H4 (cell line): ENCODE measurements at places on chromosomes 16 and 17. TPM values are rescaled to one million over a fixed set of nuclear protein-coding genes. Genes with fewer than 3 reads are reported as not detected.

Gene GRAPL
- total RNA-seq = not detected in 2 replicates

Gene HASPIN
- 8.5 and 9.4 TPM in 2 replicates for total RNA-seq

Gene ARHGAP44
- total RNA-seq = 0.33 and 1.7 TPM in 2 replicates

Gene HES7
- total RNA-seq = 0.14 TPM in 1 of 2 replicates, not detected in the other

Gene NEUROD2
- 0.02 TPM in 1 of 2 replicates, not detected in the other for total RNA-seq

Gene FOXK2
- total RNA-seq = 26.1 and 34.0 TPM in 2 replicates

Gene ST6GALNAC1
- total RNA-seq = not detected in 2 replicates

Gene CD300LG
- not detected in 2 replicates for total RNA-seq

Gene CACNA1G
- 0.97 and 1.7 TPM in 2 replicates for total RNA-seq

Gene RBFOX1
- total RNA-seq = 0.31 TPM in 1 of 2 replicates, not detected in the other

Gene USB1
- 28.6 and 30.5 TPM in 2 replicates for total RNA-seq

Gene CCDC92B
- not detected in 2 replicates for total RNA-seq

DNA sequence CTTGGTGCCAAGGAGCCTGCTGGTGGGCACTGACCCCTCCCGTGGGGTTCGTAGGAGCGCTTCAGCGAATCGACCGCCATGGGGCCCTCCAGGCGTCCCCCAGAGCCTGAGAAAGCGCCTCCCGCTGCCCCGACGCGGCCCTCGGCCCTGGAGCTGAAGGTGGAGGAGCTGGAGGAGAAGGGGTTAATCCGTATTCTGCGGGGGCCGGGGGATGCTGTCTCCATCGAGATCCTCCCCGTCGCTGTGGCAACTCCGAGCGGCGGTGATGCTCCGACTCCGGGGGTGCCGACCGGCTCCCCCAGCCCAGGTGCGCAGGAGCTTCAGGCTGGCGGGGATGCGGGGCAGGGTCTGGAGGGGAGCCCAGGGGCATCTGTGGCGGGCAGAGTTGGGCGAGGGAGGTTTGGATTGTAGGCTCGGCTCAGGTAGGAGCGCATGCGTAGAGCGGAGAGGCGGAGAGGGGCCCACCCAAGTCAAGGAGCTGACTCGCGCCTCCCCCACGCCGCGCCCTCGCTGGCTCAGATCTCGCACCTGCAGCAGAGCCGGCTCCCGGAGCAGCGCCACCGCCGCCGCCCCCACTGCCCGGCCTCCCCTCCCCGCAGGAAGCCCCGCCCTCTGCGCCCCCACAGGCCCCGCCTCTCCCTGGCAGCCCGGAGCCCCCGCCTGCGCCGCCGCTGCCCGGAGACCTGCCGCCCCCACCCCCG, 19.8 kb downstream of the FMNL1 start:
- no peak for DNase-seq

GRCh38 chr16:73615071-73615940, 567.4 kb upstream of the ZFHX3 start:
- DNase-seq = no peak

- no peak for DNase-seq
Observed at GRCh38 chr17:63426041-63426916, 19.8 kb downstream of the CYB561 start.

DNA sequence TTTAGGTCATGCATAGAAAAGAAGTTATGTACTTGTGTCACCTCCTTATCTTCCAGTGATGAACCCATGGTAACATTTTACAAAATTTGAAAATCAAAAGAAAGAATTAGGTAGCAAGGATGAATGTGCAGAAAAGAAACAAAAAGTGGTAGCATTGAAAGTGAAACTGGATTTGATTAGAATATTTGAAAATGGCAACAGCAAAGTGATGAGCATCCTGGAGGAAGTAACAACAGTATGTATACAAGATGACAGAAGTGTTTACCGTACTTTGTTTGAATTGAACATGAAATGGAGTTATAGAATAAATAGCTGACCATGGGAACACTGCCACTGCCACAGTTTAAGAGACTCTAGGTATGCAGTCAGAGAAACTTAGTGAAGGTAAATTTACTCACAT, 1313.1 kb downstream of the CDH11 start:
- DNase-seq = no peak

- DNase-seq = no peak
Observed at GRCh38 chr17:69714669-69715068, 300.2 kb downstream of the MAP2K6 start.

- DNase-seq = no peak
Observed at GRCh38 chr16:86327321-86327720, 183.0 kb upstream of the FOXF1 start.

DNA sequence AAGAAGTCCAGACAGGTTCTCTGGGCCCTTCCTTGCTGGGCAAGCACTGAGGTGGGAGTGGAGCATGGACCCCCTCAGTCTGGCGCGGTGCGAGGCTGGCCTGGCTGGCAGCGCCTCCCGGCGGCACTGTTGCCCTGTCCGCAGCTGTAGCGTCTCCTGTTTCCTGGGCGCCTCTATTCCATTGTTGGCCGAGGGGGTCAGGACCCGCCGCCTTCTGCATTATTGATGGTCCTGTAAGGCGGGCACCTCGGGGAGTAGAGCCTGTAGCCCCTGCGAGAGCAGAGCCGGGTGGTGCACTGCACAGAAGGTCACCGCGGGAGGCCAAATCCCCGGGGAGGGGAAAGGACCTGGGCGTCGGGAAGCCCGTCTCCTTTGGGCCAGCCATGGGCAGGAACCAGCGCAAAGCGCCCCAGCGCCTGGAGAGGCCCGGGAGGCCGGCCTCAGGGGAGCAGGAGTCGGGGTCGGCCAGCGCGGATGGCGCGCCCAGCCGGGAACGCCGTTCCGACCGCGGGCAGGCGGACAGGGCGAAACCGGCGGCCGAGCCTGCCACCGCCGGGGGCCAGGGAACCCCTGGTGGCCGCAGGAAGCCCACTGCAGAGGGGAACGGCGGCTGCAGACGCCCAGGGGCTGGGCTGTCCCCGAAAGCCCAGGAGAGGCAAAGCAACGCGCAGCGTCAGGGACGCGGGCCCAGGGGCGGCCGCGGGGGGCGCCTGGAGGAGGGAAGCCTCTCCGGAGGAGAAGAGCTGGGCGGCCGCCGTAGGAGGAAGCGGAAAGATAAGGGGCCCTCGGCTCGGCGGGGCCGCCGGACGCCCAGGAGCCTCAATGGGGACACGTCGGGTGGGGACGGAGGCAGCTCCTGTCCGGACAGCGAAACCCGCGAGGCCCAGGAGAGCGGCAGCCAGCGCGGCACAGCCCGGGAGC, at the start of gene MYO15B:
MYO15B (plus strand) TSS at position 126 of the 921 bp plus-strand sequence; CDS start at position 384, 258 bp downstream.
- DNase-seq = no peak

DNA sequence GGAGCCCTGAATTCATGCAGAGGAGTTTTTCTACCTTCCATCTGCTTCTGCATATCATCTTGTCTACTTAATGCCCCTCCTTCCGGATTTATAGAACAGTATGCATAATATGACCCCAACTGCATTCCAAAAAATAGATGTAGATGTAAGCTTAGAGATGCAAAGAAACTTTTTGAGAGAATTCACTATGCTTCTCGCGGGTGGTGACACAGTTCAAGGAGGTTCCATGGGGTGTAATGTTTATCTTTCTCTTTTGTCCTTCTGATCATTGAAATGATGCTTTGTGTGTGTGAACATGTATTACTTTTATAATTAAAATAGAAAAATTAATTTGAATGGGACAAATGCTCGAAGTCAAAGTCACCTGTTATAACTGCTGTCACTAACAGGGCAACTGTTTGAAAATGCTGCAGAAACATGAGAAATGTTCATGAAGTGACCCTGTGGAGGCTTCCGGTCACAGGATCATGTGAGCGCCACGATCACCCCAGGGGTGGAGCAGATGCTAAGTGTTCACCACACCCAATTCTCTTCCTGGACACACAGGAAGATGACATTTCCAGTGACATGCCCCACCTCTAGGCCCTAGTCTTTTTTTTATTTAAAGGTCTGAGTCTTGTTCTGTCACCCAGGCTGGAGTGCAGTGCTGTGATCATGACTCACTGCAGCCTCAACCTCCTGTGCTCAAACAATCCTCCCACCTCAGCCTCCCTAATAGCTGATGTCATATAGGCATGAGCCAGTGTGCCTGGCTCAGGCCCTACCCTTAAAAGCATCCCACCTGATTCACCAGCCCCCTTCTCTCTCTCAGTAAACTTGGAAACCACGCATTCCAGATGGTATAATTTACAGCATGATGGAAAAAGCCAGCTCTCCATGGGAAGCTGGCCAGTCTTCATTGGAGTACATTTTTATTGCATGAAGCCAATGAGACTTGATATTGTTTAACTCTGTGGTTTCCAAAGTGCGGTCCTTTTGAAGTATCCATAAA, 21.0 kb upstream of the AGRP start:
- peak; percentile 52 for DNase-seq

- no peak for DNase-seq
Observed at GRCh38 chr17:61632826-61633225, 41.8 kb upstream of the NACA2 start.

GRCh38 chr16:51129105-51129504, 22.0 kb downstream of the SALL1 start:
- DNase-seq = no peak

GRCh38 chr16:70653406-70653805, 7.0 kb downstream of the IL34 start:
- DNase-seq = no peak

DNA sequence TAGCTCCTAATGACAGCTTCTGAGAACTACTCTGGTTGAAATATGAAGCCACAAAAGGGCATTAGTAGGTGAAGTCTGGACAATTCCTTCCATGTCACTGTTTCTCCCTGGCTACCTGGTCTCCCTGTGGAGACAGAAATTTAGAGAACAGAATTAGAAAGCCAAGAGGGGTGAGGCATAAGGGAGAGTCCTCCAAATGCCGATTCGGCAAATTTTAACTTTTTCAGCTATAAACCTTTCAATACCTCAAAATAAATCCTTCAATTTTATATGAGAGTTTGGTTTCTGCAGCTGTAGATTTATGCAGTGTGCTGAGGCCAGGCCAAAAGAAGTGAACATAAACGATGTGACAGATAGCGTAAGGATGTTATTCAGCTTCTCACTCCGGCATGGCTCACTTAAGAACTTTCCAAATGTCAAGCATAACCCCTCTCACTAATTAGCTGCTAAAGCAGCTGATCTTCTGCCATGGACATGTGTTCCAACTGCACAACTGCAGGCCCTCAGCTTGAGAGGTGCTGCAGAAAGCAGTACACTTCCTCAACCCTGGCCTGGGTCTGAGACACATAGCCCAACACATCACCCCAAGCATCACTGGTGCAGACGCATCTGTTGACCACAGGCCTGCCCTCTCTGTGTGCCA, 247.9 kb upstream of the SOX9 start:
- DNase-seq = no peak

DNA sequence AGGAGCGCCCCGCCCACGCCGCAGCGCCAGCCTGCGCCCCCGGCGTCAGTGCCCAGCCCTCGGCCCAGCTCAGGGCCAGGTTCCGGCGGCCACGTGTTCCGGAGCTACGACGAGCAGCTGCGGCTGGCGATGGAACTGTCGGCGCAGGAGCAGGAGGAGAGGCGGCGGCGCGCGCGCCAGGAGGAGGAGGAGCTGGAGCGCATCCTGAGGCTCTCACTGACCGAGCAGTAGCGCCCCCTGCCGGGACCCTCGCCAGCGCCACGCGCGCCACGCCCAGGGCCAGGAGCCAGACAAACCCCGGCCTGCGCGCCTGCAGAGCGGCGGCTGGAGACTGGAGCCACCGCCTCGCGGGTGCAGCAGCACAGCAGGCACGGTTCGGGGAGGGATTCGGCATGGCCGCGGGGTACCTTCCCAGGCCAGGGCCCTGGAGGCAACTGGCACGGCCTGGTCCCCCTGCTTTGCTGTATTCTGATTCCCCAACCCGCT, 9.3 kb downstream of the CORO6 start:
- DNase-seq = no peak

GRCh38 chr17:46741122-46741730, 77.3 kb downstream of the WNT3 start:
- no peak for DNase-seq

GRCh38 chr17:28499364-28499664, 6.8 kb upstream of the FOXN1 start:
- DNase-seq = no peak

GRCh38 chr17:60412701-60413100, 9.6 kb upstream of the CHCT1 start:
- DNase-seq = no peak
